ENCODE measurements at places on chromosomes 5 and 9.

DNA sequence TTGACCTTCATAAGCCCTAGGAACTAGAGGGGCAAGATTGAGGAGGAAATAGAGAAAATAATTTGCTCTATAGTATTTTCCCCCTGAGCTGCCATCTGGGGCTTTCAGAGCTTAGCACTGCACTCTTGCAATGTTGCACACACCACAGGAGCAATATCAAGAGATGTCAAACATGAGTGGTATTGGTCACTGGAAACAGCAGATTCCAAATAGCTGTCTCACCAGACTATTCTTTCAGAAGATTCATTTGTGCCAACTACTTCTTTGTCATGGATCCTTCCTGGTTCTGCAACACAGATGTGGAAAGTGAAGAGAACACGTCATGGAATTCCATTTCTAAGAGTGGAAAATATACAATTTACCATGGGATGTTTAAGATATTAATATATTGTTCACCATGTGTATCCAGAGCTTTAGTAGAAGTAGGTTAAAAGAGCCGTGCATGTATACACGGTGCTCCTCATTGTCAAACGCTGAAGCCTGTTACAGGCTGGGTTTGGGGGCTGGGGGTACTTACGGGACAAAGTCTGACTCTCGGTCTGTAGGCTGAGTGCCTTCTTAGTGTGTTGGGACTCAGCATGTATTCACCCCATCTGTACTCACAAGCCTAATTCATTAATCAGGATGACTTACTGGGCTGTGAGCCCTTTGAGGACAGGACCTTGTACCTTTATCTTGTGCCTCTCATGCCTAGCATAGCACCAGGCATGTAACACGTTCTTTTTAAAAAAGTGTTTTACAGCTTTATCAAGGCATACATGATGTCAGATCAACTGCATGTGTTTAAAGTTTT is 31.4 kb upstream of the GDNF start:
- no peak for DNase-seq

- no peak for DNase-seq
These were observed 1163.4 kb upstream of the CDH6 start for GRCh38 chr5:30030101-30030500.

- DNase-seq = no peak
These were observed 15.2 kb upstream of the NEK6 start for GRCh38 chr9:124242331-124243194.

DNA sequence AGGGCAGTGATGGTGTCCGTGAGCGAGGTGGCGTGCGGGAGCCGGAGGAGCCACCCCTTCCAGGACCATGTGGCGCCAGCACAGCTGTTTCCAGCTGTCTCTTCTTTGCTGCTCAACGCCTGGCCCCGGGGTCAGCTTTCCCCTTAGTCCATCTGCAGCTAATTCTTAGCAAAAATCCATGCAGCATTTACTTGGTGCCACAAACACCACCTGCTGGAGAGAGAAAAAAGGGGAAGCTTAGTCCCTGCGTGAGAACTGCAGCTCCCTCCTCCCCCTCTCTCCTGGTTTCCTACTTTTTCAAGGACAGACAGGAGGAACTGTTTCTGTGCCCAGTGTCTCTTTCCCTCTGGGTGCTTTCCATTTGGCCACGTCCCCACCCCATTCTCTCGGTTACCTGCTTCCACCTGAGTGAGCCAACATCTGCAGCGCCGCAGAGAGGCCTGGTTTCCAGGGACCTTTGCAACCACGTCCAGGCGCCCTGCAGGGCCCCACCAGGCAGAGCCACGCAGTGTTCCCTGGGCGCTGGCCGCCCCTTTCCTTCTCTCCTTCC is 3.4 kb downstream of the SLC6A19 start:
- no peak for DNase-seq

- DNase-seq = no peak
These were observed 87.4 kb downstream of the SREK1 start for GRCh38 chr5:66231508-66231907.

GRCh38 chr9:85142496-85142911 is 473.0 kb downstream of the NTRK2 start:
- DNase-seq = no peak
